Stimulated activated CD8-positive, alpha-beta memory T cell treated with anti-CD3 and anti-CD28 coated beads, Interleukin-4, amount 100 ng/mL, for 1 hour (primary cell): ENCODE measurements at places on chromosomes 2 and 18.

- DNase-seq, result no peak
Observed at GRCh38 chr2:226216575-226216974, 583.0 kb downstream of the IRS1 start.

DNA sequence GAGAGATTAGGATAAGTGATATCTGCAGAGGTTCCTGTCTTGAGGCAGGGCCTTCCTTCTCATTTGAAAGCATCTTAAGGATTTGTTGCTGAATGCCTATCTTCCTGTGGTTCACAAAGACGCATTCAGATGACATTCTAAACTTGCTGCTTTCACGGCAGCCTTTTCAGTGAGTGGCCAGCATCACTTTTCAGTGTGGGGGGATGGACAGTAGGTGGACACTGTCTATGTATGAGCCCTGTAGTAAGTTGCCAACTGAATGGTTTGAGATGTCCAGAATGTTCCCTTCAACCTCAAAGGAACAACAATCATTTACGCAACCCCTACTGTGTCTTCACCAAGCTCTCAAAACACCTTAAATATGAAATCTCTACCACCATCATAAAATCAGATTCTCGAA lies 46.6 kb downstream of the SETBP1 start:
- DNase-seq, result no peak

DNA sequence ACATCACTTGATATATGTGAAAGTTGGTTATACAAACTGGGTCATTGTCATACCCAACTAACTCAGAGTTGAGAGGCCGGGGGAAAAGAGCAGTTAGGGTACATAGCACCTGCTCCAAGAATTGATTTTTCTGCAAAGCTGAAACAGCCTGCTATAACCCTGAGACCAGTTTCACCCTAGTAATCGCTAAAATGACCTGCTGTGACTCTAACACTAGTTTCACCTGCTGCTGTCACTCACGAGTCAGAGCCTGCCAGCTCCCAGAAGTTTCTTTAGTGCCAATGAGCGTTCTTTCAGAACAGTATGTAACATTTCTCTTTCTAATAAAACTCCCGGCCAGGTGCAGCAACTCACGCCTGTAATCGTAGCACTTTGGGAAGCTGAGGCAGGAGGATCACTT lies 28.0 kb downstream of the SRSF7 start:
- no peak for DNase-seq

DNA sequence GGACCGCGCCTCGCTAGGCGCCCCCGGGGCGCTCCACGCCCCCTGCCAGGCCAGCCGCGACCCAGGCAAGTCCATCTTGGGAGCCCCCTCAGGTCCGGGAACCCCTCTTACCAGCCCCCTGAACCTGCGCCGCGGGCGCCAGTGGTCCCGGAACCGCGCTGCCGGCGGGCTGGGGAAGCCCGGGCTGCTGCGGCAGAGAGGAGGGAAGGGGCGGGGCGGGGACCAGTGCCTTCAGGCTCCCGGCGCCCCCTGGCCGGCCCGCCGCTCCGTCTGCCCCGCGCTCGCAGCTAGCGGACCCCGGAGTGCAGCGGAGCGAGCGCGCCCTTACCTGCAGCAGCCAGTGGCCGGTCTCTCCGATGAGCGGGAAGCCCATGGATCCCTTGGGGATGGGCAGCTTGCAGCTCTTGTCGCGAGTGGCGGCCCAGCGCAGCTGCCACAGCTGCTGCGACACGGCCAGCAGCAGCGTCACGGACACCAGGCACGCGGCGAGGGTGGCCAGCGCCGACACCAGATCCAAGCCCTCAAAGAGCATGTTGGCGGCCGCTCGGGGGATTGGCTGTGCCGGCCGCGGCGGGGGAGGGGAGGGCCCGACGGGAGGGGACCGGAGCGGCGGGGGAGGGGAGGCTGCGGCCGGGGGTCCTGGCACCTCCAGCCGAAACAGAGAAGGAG lies at the start of gene CYP26B1:
TSS of gene CYP26B1 (minus strand) at position 560 of the 669 bp plus-strand sequence. CDS start at position 532, 28 bp downstream.
- no peak for DNase-seq

DNA sequence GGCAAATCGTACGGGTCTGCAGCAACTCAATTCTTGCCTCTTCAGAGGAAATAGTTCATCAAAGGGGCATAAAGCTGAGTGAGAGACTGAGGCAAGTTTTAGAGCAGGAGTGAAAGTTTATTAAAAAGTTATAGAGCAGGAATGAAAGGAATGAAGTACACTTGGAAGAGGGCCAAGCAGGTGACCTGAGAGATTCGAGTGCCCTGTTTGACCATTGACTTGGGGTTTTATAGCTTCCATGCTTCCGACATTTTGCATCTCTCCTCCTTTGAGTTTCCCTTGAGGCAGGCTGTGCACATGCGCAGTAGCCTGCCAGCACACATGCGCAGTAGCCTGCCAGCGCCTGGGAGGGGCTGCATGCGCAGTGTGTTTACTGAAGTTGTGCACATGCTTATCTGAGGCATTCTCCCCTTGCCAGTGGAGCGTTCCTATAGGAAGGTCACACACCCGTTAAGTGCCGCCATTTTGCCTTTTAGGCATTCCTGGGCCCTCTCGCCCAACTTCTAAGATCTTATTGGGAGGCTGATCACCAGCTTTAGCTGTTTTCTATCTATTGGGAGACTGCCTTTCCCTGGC lies 265.5 kb upstream of the MGAT5 start:
- DNase-seq, result no peak

- DNase-seq, result no peak
Observed at GRCh38 chr18:48600456-48601090, 61.7 kb downstream of the CTIF start.

GRCh38 chr2:54904836-54905235 lies 145.4 kb downstream of the RTN4 start:
- no peak for DNase-seq

DNA sequence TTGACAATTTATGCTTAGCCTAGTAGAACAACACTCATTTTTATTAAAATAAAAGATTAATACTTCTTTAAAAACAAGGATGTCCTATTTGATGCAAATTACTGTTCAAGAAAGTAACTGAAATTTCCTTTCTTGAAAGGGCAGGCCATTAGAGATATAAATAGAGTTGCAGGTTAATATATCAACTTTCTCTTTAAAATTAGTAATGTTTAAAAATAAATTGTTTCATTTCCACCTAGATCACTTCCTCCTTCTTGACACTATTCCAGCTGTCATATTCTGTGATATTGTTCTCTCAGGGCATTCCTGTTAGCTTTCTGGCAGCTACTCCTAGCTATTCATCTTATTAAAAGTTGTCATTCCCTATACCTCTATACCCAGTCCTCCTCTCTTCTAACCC lies 357.9 kb upstream of the NRP2 start:
- no peak for DNase-seq

- DNase-seq, result no peak
Observed at GRCh38 chr2:154709215-154709614, 10.7 kb downstream of the KCNJ3 start.

DNA sequence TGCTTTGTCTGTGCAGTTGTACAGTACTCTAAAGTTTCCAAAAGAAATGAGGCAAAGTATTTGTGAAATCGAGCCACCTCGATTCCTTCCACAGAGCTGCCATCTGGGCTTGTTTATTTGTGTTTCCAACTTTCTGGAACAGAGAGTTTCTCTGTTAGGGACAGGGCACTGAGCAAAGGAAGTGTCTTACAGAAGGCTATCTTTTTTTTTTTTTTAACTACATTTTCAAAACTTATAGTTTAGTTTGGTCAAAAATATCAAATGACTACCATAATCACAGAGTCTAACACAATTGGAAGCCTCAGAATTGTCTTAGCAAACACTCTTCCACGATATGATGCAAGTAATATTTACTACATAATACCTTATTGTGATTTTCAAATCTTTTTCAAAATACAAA lies 796 bp downstream of the RFTN2 start:
- no peak for DNase-seq

DNA sequence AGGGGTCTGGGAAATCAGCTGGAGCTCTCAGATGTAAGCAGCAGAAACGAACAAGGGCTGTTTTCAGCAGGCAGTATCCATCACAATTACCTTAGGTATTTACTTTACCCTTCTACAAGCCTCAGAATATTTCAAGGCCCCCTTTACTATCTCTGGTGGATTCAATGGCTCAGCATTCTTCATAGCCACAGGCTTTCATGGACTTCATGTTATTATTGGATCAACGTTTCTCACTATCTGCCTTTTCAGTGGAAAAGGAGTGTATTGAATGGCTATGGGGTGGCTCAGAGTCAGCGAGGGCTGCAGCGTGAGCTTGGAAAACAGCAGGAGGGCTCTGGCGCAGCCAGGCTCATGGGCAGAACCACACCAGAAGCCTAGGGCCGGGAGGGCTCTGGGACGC lies 16.6 kb upstream of the CHRNA1 start:
- no peak for DNase-seq

GRCh38 chr2:239887604-239888003 lies 137.5 kb downstream of the NDUFA10 start:
- DNase-seq, result no peak
